8988T (cell line): ENCODE measurements at places on chromosomes 5 and 9.

GRCh38 chr9:72338631-72339030 lies 26.4 kb downstream of the ZFAND5 start:
- no peak for DNase-seq

DNA sequence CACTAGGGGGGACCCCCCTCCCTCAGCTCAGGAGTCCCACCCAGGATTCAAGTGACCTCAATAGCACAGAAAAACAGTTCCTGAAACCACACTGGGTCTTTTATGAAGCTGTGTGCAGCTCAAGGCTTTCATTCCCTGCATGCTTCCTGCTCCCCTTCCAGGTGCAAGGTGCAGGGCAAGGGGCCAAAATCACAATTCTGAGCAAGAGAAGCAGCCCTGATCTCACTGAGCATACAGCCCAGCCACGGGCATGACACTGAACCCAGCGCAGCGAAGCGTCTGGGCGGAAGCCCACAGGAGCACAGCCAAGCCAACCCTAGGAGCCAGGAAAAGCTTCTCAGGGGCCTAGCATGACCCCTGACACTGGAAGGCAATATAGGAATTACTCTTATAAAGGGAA lies 62.9 kb downstream of the IRX2 start:
- DNase-seq: no peak

DNA sequence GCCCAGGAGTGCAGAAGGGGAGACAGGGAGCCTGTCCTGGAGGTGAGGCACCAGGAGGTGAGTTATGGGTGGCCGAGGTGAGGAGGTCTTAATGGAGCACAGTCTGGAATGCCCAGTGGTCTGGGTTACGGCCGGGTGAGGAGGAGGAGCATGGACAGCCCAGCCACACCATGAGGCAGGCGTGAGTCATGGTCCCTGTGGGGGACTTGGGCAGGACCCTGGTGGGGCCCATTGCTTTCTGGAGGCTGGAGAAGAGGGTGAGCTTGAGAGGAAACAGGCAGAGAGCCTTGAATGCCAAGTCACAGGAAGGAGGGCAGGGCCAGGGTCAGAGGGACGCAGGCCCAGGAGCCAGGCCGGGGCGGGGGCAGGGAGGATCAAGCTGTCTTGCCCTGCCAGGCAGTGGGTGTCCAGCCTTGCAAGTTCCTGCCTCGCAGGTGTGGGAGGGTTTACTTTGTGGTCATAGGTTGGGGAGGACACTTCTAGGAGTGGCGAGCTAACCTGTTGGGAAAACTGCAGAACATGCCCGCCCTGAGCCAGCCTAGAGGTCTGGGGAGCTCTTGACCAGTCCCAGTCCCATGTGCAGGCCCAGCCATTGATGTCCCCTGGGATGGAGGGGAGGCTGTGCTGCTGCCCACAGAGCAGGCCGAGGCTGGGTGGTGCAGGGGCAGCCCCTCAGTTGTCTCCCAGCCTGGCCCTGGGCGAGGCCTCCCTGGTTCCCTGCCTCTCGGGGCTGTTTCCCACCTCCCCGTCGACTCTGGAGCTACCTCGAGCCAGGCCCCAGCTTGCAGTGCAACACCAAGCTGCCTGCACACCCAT lies 2.8 kb downstream of the CACNA1B start:
- DNase-seq: no peak

- no peak for DNase-seq
Measured at GRCh38 chr5:30596495-30597064, 596.9 kb upstream of the CDH6 start.

DNA sequence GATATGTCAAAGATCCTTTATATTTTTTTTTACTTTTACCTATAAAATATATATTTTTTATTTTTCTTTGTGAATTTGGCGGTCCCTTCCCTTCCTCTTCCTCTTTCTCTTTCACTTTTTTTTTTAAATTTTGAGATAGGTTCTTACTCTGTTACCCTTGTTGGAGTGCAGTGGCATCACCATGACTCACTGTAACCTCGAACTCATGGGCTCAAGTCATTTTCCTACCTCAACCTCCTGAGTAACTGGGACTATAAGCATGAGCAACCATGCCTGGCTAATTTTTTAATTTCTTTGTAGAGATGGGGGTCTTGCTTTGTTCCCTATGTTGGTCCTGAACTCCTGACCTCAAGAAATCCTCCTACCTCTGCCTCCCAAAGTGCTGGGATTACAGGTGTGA lies 258.0 kb upstream of the CLINT1 start:
- DNase-seq: no peak

DNA sequence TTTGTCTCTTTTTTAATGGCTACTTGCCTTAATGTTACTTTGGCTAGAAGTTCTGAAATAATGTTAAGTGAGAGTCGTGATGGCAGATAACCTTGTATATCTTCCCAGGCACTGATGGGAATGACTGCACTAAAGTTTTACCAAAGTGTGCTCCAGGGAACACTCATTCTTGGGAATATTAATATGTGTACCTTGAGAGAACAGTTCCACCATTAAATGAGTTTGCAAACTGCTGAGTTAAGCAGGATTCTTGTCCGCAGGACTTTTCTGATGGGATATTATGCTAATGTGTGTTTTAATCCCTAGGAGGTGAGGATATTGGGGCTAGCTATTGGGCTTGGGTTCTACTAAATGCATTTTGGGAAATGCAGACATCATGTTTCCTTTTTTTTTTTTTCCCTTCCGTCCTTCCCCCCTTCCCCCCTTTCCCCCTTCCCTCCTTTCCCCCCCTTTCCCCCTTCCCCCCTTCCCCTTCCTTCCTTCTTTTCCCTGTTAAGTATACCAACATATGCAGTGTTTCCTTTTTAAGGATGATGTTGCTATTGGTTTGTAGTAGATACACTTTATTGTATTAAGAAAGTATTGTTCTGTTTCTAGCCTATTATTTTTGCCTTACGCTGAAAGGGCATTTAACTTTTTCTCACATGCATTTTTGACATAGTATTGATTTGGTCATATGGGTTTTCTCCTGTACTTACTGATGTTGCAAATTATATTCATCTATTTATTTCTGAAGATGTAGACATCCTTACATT lies 15.5 kb downstream of the ZBTB34 start:
- no peak for DNase-seq

DNA sequence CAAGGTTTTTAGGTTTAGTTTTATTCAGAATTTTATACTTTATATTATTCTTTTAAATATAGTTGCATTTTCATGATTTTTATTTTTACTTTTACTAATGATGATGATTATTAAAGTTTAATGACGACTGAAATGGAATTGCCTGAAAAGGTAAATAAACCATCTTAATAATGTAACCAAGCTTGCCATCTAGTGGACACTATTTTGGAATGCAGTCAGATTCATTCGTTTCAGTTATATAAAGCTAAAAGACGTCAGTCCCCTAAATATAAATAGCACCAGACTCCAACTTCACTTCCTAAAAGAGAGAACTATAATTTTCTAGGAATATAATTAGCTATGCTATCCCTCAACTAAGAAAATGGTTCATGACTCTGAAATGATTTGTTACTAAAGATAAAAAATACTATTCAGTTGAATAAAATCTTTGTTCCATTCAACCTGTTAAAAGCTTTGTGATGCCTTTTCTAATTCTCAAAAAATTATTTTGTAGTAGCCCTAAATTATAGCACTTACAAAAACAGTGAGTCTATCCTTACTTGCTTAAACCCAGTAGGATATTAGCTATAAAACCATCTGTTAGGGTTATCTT lies 19.9 kb downstream of the ABITRAM start:
- no peak for DNase-seq

- no peak for DNase-seq
Measured at GRCh38 chr5:135491552-135492318, 39.6 kb upstream of the TIFAB start.
